ENCODE measurements at places on chromosomes 5 and 9. TPM values are rescaled to one million over a fixed set of nuclear protein-coding genes. Genes with fewer than 3 reads are reported as not detected.

Gene PCDHGA9
- polyA plus RNA-seq: 1.8 TPM

Gene SNCB
- polyA plus RNA-seq: 0.41 TPM

Gene GABRA1
- not detected for polyA plus RNA-seq

Gene FBXO10
- polyA plus RNA-seq: 6.7 TPM

DNA sequence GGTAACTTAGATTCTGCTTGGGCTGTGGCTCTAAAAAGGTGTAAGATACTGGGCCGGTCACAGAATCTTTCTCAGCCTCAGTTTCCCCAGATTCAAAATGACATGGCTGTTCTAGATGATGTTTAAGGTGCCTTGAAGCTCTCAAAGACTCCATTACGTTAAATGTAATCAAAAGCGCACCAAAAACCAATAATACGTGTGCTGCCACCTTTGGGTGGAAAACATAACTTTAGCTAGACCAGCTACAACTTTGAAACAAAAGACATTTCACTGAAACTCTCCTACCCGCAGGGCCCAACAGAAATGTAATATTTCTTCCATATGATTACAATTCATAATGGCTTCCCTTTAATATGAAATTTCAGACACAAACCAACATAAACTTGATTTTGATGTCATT, 35.0 kb upstream of the PCSK5 start:
- DNase-seq: peak; percentile 4

All from IMR-90 (cell line).